NCI-H2227 treated with DMSO at 0.1 percent for 48 hours (cell line): ENCODE measurements at places on chromosomes 6 and 20.

DNA sequence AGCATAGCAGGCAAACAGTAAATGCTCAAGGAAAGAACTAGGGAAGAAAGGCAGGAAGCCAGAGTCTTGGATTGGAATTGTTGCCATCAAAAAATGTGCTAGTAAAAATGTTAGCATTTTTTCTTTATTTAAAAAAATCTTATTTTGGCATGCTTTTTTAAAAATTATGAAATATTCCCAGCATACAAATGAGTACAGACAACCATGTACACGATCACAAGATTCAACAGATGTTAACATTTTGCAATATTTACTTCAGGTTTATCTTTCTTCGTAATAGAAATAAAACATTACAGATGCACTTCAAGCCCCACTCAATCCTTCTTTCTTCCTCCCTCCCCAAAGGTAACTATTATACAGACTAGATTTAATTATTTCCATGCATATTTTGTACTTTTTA lies 27.4 kb upstream of the NOP56 start:
- DNase-seq, result no peak

GRCh38 chr6:135576055-135576454 lies 78.5 kb upstream of the AHI1 start:
- DNase-seq, result no peak

DNA sequence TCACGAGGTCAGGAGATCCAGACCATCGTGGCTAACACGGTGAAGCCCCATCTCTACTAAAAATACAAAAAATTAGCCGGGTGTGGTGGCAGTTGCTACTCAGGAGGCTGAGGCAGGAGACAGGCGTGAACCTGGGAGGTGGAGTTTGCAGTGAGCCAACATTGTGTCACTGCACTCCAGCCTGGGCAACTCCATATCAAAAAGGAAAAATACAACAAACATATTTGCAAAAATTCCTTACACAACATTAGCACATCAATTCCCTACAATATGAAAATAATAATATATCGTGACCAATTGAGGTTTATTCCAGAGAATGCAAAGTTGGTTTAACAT lies 38.8 kb upstream of the PLEKHG1 start:
- no peak for DNase-seq

DNA sequence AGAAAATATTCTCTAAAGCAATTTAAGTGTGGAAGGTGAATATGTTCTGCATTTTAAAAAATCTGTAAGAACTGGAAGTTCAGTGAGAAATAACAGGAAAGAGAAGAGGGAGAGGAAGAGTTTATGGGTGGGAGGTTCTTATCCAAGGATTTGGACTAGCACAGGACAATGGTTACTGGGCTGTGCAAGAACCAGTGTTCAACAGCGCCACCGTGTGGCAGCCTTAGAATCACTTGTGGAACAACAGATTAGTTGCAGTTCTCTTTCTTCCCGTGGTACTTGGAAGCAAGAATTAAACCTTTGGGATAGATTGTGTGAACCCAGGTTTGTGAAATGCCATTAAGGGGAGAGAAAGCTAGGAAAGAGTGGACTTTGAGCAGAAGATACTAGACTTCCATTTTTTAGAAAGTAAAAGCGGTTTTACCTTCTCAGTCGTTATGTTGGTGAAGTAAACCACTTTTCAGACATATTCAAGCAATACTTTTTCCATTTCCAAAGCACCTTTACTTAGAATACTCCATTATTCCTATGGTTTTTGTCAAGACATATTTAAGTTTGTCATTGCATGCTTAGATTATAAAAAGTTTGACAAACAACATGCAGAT lies 436.7 kb downstream of the RNF144B start:
- no peak for DNase-seq

GRCh38 chr20:57928181-57928967 lies 218.6 kb upstream of the PMEPA1 start:
- no peak for DNase-seq

DNA sequence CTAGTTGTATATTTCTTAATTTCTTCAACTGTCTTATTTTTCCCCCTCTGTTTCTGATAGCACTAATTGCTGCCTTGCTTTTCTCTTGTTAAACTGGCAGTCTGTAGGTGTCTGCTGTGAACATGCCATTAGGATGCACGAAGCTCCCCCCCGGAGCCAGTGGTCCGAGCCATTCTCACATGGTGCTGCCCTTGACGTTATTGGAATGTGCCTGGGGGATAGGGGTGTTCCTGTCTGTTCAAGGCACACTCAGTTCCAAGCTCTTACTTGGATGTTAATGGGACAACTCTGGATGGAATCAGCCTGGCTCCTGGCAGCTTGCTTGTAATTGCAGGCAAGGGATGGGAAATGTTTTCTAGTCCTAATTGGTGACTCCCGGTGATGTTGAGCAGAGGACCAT lies 68.4 kb downstream of the RREB1 start:
- no peak for DNase-seq

DNA sequence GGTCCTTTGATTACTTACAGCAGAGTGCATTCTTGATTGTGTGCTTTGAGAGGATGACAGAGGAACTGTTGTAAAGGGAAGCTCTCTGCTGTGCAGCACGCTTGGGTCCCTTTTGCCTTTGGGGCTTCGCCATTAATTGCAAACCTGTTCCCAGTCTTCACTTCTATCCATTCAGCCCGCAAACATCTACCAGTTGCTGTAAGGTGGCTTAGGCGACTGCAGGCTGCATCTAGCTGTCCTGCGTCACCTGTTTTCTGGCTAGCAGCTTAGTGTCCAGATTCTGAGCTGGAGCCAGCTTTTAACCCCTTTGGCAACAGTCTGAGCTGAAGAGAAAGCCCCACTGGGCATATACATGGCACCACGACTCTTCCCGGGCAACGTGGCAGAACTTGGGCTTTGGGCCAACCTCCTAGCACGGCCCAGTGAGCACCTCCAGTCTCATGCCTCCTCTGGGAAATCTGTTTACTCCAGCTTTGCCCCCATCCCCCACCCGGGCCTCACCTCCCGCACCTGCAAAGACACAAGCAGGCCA lies 2.5 kb upstream of the FASTKD5 start:
- no peak for DNase-seq
